Activated T-helper 2 cell treated with anti-CD3 and anti-CD28 coated beads, Interferon-gamma antibody, Interleukin-2, Interleukin-4, amounts not matched to agents 10 μg/mL and 5 μg/mL and 100 μg/mL, durations not matched to agents 14 hours and 24 hours and 36 hours (primary cell): ENCODE measurements at places on chromosomes 4 and X. TPM values are rescaled to one million over a fixed set of nuclear protein-coding genes. Genes with fewer than 3 reads are reported as not detected.

The TMLHE gene
- 9.7 and 11.2 TPM in 2 replicates for total RNA-seq

- no peak for DNase-seq
These were observed 655.6 kb upstream of the GALNTL6 start for GRCh38 chr4:171157462-171158082.

DNA sequence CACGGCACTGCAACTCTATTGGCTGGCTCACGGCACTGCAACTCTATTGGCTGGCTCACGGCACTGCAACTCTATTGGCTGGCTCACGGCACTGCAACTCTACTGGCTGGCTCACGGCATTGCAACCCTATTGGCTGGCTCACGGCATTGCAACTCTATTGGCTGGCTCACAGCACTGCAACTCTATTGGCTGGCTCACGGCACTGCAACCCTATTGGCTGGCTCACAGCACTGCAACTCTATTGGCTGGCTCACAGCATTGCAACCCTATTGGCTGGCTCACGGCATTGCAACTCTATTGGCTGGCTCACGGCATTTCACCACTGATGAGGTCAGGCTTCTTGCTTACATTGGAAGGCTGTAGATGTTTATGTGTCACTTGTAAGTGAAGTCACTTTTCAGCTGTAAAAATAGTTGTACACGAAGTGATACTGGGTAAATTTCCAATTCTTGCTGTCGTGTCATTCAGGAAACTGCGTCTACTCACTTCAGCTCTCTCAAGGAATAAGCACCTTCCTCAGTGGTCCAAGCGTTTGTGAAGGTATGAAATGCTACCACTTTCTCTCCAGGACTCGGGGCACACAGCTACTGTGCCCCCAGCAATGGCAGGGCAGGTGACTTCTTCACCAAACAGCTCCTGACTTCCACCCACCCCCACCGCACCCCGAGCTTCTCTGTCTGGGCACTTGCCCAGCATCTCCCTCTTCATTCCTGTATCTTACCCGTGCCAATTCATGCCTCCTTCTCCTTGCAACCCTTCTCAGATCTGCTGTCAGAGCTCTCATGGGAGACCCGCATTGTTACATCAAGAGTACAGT is 141.3 kb downstream of the AFAP1 start:
- no peak for DNase-seq

GRCh38 chrX:65697211-65697641 is 29.8 kb downstream of the MSN start:
- no peak for DNase-seq

The BANK1 gene
- total RNA-seq: 0.14 and 0.16 TPM in 2 replicates

GRCh38 chr4:57109847-57110639 is at the start of gene IGFBP7:
IGFBP7 (minus strand) TSS chr4:57110385; CDS start chr4:57110351, 34 bp downstream.
- no peak for DNase-seq

DNA sequence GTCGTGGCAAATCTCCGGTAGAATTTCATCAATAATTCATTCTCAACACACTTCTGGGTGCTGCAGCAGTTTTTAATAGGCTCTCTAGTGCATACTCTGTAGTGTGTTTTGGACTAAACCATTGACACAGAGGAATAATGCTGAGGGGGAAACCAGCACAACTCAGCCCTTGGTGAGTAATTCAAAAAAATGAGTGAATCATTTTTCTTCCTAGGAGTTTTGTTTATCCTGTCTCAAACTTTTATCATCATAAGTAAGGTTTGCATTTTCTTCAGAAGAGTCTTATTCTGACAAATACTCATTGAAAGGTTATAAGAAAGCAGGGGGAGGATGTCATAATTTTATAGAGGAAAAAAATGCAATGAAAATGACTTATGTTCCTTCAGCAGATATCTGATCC is 2542.7 kb downstream of the PCDH7 start:
- DNase-seq: no peak

GRCh38 chr4:182063651-182064050 is 179.6 kb upstream of the TENM3 start:
- no peak for DNase-seq

GRCh38 chr4:174537634-174538033 is 15.3 kb upstream of the HPGD start:
- DNase-seq: no peak

The SEC24B gene
- total RNA-seq: 32.0 and 32.3 TPM in 2 replicates

DNA sequence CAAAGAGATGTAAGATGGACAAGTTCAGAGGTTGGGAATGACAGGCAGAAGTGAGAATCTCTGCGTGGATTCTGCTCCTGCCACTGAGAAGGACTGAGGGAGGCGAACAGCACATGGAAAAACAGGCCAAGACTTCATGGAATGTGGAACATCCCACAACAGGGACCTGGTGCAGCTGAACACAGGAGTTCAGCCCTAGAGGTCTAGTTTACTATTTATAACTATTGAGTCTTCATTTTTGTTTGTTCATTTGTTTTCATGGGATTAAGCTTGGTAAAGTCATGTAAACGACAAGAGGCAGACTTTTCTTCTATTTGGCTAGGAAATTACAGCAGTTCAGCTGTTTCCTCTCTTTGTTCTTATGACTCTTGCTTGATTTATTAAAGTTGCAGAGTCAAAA is 234.5 kb downstream of the MAML3 start:
- DNase-seq: no peak

DNA sequence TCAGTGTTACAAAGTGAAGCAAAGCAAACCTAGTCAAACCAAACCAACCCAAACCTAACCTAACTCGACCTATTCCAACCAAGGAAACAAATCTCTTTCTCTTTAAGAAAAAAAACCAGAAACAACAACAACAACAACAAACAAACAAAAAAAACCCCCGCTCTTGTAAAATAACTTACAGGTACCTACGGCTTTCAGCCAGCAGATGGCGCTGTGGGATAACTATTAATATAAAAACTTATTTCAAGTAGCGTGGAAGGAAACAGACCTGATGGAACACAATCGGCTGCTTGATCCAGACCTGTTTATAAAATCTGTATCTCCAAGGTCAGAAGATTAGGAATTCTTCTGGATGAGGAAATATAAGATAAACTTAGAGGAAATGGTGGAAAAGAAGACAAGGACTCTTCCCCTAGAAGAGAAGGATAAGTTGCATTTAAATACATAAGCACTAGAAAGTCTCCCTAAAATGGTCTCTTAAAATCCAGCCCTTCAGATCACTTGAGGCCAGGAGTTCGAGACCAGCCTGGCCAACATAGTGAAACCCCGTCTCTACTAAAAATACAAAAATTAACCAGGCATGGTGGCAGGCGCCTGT is 34.4 kb upstream of the CDKL5 start:
- peak; percentile 21 for DNase-seq

DNA sequence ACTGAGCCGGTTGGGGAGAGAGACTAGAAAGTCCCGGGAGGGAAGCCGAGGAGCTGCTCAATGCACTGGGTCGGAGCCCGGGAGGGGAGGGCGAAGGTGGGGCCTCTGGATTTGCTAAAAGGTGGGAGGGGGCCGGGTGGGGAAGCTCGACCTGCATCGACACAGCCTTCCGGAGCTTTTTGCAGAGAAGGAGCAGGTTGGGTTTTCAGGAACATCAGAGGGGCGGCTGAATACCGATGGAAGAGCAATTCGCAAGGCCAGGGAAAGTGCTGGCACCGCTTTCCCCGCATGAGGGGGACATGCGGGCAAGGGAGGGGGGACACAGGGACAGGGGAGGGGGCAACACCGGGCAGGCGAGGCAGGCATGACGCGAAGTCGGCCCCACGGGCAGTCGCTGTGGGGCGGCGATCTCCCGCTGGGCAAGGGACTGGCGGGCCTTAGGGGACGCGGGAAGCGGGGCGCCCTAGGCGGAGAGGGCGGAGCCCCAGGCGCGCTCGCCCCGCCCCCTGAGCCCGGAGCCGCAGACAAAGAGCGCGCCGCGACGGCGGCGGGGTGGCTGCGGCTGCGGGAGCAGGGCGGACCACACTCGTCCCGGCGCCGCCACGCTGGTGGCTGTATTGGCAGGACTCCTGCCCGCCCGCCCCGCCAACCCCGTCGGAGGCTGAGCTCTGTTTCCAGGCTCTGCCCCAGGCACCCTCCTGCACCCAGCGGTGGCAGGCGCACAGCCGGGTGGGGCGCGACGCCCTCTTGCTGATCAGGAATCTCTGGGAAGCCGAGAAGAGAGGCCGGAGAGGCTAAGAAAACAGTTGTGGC is 11.6 kb downstream of the PDZD4 start:
- peak; percentile 35 for DNase-seq

DNA sequence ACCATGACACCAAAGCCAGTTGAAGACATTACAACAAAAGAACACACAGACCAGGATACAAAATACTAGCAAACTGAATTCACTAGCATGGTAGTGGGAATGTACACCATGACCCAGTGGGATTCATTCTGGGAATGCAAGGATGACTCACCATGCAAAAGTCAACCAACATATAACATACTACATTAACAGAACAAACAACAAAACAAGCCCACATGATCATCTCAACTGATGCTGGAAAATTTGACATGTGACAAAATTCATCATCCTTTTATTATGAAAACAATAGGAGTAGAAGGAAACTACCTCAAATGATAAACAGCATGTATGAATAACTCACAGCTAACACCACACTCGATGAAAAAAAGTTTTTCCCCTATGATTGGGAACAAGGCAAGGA is 190.2 kb downstream of the DCLK2 start:
- no peak for DNase-seq

The FAM241A gene
- 5.5 and 5.6 TPM in 2 replicates for total RNA-seq

DNA sequence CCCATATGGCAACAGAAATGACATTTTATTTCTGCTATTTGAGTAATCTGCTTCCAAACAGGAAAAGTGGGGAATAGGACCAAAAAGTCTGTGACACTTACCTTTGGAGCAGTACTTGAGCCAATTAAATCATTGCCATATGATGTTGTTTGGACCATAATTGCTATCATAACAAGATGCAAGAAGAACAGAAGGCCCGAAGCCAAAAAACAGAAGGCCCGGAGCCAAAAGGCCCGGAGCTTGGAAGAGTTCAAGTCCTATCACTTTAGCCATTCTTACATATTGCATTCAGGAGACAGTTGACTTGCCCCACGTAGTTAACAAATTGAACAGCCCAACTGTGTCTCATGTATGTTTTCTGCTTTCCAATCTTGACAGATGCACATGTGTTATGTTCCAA is 285.6 kb downstream of the ARHGAP24 start:
- no peak for DNase-seq
